T-helper 1 cell (primary cell): ENCODE measurements at places on chromosomes 3 and 15.

DNA sequence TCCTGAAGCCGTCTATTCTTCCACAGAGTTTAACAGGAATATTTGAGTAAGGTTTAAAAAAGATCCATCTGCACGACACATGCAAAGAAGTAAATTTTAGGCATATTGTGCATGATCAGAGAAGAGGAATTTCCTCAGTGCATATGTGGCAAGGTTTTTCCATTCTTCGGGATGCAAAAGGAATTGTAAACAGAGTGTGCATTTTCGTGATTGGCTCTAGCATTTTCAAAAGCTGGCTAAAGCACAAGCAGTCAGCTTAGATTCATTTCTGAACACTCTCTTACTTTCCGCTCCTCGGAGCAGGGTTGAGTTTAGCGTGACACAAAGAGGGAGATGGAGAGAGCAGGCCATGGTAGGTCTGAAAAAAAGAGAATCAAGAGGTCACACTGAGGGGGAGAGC is 128.2 kb downstream of the ADAMTS9 start:
- DNase-seq = no peak

DNA sequence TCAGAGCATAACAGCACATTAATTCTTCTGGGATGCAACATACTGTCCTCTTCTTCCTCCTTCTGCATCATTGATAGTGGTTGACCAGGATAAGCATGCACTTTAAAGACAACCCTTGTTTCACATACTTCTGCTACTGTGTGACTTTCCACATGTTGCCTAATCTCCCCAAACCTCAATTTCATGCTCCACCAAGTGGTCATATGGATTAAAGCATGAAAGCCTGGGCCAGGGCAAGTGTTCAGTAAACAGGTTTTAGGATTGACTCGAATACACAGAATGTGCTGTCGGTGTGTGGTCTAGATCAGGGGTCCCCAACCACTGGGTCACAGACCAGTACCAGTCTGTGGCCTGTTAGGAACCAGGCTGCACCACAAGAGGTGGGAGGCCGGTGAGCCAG is 22.5 kb upstream of the BFSP2 start:
- DNase-seq = no peak

- DNase-seq = no peak
Measured at GRCh38 chr15:34119291-34119690, 17.4 kb downstream of the PGBD4 start.

GRCh38 chr3:99990179-99990578 is 124.1 kb downstream of the FILIP1L start:
- no peak for DNase-seq

- no peak for DNase-seq
Measured at GRCh38 chr3:73141525-73141924, 80.1 kb downstream of the EBLN2 start.

GRCh38 chr3:110405830-110406585 is 665.6 kb upstream of the NECTIN3 start:
- no peak for DNase-seq

DNA sequence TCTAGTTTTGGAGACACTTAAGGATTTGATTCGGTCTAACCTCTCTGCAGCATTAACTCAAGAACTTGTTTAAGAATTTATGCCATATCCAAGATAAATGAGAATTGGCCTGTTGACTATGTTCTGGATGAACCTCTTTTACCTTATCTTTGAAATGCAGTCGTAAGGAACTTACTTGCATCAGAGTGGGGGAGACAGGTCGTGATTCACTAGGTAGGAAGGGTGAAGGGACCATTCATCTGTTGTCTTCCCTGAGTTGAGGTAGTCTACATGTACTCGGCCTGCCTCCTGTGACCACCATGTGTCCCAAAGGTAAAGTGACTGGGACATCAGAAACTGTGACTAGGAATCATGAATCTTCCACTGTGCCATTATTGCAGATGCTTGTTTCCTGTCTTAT is 248.0 kb upstream of the P2RY1 start:
- no peak for DNase-seq

DNA sequence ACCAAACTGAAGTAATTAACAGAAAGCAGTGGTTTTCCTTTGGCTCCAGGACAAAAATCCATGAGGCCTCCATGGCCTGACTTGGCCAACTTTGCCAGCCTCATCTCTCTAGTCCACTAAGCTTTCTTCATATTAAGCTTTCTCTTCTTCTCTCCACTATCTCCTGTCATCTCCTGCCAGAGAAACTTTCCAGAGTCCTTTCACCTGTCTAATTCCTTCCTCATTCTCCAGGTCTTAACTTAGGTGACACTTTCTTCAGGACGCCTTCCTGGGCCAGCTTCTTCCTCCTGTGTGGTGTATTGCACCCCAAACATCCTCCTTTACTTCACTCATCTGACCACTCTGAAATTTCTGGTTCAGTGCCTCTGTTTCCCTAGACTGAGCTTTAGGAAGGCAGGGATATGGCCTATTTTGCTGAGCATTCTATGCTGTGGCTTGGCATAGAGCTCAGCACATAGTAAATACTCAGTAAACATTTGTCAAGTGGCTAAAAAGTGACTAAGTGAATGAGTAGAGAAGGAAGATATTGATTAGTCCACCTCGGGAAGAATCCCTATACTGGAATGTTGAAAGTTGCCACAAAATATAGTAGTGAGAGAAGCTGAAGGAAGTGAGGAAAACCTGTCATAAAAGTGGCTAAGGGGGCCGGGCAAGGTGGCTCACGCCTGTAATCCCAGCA is 34.6 kb upstream of the IGF2BP2 start:
- no peak for DNase-seq

DNA sequence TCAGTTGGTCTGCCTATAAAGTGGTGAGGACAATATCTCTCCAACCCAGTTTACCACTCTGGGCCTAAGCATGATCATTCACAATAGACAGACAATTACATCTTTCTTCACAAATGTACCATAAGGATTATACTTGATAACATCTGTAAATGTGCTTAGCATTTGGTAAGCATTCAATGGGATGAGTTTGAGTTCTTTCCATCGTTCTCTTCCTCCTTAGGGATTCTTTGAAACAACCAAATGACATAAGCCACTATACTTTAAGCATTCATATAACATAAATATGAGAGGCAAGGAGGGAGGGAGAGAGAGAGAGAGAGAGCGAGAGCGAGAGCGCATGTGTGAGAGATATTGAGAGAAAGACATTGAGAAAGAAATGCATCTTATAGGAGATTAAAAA is 303.3 kb upstream of the CBLB start:
- DNase-seq = no peak

- DNase-seq = no peak
Measured at GRCh38 chr3:40070816-40071215, 238.7 kb upstream of the EIF1B start.

GRCh38 chr3:99396651-99397275 is 241.6 kb upstream of the COL8A1 start:
- DNase-seq = no peak

GRCh38 chr3:112089956-112090886 is 4.0 kb downstream of the C3orf52 start:
- no peak for DNase-seq

DNA sequence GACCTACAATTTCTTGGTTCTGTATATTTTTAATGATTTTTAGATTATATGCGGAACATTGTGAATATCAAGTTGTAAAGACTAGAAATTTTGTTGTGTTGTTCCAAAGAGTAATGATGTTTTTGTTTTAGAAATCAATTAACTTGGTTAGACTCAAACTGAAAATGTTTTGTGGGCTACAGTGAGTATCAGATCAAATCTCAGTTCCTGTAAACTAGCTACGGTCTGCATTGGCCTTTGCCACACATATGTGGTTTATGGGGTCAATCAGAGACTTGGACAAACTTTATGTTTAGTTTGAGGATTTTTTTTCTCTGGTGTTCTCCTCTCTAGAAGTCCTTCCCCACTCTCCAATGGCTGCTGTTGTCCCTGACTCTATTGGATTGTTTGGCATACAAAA is 308.0 kb upstream of the THRB start:
- DNase-seq = no peak

- no peak for DNase-seq
Measured at GRCh38 chr3:30333903-30334302, 272.5 kb upstream of the TGFBR2 start.

DNA sequence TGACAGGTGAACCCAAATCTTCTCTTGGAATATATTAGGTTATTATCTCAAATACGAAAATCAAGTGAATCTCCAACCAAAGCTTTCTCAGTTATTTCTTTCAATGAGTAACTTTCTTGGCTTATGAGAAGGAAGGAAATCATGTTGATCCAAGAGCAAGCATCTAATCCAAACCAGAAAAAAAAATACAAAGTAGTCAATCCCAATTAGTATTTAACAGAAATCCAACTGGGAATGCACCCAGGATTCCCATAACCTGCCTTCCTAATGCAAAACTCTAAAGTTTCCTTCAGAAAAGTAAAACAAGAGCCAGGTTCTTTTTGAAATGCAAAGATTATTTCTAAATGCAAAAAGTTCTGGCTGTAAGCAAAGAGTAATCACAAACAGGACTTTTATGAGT is 289.3 kb downstream of the SHOX2 start:
- no peak for DNase-seq

GRCh38 chr3:143134471-143134870 is 14.9 kb downstream of the CHST2 start:
- no peak for DNase-seq

DNA sequence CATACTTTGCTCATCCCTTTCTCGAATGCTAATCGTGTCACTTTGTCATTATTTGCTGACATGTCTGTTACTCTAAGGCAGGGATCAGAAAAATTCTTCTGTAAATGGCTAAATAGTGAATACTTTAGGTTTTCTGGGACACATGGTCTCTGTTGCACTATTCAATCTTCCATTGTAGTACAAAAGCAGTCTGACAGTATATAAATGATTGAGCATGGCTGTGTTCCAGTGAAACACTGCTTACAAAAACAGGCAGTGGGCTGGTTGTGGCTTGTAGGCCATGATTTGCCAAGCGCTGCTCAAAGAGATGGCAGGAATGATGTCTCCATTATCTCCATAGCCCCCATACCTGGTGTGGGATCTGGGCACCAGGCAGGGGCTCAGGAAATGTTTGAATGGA is 45.6 kb downstream of the TMEM266 start:
- DNase-seq = no peak

DNA sequence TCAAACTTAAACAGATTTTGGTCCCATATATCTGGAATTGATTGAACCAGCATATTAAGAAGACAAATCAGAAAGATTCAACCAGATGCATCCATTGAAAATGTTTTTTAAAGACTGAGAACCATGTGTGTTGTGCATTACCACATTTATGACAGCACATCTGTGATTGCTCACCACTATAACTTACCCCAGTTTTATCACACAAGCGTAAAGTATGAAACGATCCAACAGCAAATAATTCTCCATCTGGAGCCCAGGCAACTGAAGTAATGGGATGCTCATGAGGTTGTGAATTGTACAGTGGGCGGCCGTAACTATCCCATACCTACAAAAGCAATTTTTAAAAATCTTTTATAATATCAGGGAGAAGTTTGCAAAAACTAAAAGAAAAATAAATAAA is 43.2 kb downstream of the IFT80 start:
- DNase-seq = no peak

DNA sequence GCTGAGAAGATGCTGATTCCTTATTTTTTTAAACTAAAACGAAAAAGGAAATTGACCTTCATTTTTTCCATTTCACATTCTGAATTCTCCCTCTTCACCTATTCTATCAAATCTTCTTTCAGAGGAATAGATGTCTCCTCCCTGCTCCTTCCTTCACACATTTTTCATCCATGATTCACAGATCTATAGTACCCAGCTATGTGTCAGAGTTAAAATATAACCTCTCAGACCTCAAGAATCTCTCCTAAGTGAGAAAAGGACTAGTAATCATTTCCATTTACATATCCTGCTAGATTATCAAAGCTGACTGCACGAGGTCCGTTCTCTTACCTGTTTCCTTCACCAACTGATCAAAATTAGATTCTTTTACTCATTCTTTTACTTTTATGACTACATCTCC is 1297.6 kb upstream of the ALCAM start:
- no peak for DNase-seq

GRCh38 chr3:107208100-107208499 is 169.1 kb upstream of the CCDC54 start:
- DNase-seq = no peak

GRCh38 chr3:16486201-16486600 is 27.3 kb downstream of the RFTN1 start:
- DNase-seq = no peak

DNA sequence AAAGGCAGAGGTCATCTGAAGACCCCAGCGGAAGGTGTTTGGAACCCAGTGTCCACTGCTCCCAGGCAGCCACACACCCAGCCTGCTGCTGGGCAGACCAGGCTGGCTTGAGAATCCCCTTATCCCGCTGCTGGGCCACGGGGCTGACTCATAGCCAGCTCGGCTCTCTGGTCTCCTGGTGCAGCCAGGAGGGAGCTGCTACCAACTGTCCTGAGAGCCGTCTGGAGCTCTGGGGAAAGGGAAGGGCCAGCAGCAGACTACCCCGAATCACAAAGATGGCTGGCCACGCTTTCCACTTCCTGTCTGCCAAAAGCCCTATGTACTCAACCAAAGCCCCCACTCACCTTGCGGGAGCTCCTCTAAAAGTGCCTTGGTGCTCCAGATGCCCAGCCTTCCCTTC is 38.3 kb downstream of the WHAMM start:
- no peak for DNase-seq

DNA sequence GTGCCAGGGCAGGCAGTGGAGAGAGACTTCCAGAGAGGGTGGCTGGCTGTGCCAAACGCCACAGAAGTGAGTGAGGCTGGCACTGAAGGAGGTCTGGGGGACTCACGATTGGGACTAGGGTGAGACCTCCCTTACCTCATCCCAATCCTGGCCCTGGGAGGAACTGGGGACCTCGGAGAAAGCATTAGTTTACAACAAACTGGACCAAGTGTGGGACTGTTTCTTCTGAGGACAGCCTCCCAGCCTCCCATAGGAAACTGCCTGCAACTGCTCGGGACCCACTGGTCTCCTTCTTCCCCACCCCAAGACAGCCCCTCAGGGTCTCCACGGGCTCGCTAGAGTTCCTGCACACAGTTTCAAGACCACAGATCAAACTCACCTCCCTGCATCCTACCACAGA is 45.4 kb downstream of the ST6GAL1 start:
- no peak for DNase-seq

DNA sequence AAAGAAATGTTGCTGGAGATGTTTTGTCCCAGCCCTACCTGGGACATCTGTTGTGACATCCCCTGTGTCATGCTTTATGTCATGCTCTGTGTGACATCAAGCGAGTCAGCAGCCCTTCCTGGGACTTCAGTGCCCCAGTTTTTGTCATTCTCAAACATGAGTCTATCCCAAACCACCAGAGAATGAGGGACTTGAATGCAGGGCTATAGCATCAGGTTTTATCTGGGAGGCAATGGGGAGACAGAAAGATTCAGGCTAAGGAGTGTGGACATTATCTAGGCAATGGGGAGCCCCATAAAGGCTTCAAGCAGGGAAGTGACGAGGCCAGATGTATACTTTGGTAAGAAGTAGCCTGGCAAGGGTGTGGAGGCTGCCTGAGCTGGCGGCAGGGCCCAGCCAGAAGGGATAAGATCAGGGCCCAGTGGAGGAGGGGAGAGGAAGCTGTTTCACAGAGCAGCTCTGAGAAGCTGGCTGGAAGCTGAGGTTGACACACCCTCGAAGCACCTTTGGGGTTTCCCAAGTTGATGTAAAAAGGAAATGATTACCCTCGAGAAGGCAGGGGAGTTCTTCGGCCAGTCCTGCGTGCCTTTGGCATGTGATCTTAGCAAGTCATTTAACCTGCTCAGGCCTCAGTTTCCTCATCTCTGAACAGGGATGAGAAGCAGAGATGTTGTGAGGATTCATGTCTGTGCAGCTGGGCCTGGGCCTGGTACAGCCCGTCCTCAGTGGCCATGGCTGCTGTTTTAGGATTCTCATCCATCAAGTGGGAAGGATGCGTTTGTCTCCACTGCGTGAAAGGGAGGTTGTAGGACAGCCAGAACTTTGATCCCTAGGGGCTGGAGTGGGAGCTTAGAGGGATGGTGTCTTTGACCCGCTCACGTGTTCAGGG is 34.3 kb downstream of the IRAK2 start:
- DNase-seq = peak; percentile 92
